ENCODE measurements at places on chromosomes 5 and 9.

DNA sequence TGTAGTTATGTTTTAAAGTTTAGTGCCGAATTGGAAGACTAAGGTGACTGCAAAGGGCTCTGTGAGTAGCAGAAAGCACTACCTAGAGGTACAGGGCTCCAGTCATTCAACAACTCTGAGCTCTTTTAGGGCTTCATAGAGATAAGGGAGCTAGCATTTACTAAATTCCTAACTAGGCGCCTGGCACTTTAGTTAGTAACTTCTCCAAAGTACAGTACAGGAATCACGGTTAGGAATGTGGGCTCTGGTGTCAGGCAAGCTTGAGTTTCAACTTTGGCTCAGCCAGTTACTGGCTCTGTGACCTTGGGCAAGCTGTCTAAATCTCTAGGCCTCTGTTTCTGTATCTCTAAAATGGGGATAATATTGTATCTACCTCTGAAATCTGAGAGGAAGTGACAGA is 115.3 kb downstream of the SLIT3 start:
- DNase-seq = no peak

DNA sequence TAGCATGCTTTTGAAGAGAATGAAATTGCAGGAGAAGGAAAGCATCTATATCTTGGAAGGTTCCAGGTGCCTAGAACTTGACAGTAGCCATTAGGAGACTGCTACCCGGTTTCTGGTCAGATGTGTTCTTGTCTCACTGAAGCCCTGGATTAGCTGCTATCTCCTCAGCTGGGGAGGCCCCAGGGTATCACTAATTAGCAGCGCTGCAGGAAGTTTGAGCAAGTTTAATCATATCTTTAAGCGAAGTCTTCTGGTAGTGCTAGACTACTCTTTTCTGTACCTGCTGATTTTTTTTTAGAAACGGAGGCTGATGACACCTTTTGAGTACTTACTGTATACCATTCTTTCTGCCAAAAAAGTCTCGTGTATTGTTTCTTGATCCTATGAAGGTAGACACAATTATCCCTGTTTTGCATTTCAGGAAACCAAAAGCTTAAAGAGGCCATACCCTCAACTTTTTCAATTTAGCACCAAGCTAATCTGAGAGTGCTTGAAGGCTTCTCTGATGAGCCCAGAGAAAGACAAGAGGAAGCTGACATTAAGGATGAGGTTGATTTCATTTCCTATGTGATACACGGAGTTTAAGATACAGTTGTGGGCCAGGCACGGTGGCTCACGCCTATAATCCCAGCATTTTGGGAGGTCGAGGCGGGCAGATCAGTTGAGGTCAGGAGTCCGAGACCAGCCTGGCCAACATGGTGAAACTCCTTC is 201.3 kb downstream of the ARHGAP26 start:
- DNase-seq = no peak

- DNase-seq = no peak
These were observed 89.4 kb downstream of the CDKN2A start for GRCh38 chr9:21904776-21905175.

- peak; percentile 77 for DNase-seq
These were observed 11.8 kb upstream of the CXXC5 start for GRCh38 chr5:139636207-139636792.

Measured in activated CD8-positive, alpha-beta memory T cell treated with anti-CD3 and anti-CD28 coated beads for 24 hours (primary cell).